ENCODE measurements at places on chromosomes 7 and 10.

DNA sequence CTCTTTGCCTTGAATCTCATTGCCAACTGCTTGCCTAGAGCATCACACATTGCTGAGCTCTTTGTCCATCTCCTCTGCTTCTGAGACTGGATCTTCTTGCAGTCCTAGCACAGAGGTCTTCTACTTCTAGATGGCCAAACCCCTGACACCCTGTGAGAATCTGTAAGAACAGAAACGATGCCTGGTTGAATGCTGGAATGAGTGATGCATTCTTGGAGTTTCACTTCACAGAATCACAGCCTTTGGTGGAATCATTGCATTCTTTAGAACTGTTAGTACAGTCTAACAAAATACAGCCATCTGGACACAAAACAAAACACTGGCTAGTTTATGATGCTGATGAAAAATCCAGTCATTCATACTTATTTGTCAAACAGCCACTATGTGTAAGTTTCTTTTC is 141.7 kb upstream of the ITGB1 start:
- DNase-seq = no peak

- DNase-seq = no peak
Measured at GRCh38 chr7:74306730-74307469, 17.7 kb downstream of the CLIP2 start.

- peak; percentile 84 for DNase-seq
Measured at GRCh38 chr7:2886900-2887299, 42.8 kb upstream of the GNA12 start.

DNA sequence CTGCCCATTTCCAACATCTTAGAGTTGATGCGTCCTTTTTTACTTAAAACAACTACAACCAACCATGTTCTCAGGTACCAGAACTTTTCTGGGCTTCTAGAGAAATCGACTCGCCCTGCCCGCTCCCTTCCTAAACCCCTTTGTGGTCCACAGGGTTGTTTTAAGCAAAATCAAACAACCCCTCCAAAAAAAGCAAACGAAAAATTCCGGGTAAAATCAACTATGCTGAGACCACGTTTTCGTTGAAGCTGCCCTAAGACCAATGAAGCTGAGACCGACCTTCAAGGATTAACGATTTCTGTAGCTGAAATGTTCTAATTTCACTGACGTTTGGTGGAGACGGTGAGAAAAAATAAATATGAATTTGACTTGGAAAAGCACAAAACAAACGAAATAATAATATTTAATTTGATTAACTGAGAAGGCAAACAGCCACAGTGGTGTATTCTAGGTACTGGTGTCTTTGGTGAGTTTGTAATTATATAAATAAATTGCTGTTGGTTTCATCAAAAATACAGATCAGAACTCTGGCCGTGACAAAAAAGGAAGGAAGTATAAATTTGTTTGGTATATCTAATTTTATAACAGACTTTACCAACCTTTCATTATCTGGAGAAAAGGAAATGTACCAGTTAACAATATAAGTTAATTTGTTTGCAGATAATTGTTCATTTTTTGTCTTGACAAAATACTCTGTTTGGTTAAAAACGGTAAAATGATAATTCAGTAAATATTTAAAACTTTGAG is 4.7 kb upstream of the IGF2BP3 start:
- no peak for DNase-seq

DNA sequence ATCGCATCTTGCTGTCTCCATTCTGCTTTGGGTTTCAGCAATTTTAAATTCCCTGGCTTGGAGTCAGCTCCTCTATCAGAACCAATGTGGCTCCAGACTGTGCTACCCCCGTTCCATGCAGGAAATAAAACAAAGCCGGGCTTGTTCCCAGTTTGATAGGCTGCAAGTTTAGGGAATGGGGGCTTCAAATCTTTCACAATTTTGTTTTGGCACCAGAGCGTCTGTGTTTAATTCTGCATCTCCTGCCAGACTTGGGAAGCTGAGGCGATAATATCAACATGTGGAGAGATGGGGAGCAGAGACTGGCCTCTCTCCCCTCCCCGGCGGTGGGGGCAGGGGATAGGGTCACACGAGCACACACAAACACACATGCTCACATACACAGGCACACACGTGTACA is 305.9 kb downstream of the FGFR2 start:
- no peak for DNase-seq

DNA sequence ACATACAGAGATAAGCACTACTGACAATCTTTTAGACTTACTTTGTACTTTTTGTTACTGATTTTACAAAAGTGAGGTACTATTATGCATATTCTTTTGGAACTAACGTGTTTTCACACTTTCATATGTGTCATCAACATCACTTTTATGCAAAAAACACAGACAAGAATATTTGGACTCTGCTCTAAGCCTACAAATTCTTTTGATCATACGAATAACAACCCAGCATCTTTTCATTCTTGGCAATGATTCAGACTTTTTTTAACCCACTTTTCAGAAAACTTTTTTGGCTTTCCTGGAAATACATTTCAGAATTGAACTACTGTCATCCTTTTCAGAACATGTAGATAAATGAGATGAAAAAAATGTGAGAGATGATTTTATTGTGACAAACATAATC is 30.2 kb downstream of the USP6NL start:
- DNase-seq = no peak

- DNase-seq = no peak
Measured at GRCh38 chr7:128442356-128442755, 13.3 kb upstream of the HILPDA start.

GRCh38 chr7:143351574-143351973 is 10.9 kb downstream of the FAM131B start:
- DNase-seq = no peak

GRCh38 chr10:64040781-64041180 is 519.6 kb downstream of the REEP3 start:
- no peak for DNase-seq

- no peak for DNase-seq
Measured at GRCh38 chr10:79346388-79347225, 662 bp upstream of the PPIF start.

- no peak for DNase-seq
Measured at GRCh38 chr10:15860692-15861201, 440 bp upstream of the MINDY3 start.

DNA sequence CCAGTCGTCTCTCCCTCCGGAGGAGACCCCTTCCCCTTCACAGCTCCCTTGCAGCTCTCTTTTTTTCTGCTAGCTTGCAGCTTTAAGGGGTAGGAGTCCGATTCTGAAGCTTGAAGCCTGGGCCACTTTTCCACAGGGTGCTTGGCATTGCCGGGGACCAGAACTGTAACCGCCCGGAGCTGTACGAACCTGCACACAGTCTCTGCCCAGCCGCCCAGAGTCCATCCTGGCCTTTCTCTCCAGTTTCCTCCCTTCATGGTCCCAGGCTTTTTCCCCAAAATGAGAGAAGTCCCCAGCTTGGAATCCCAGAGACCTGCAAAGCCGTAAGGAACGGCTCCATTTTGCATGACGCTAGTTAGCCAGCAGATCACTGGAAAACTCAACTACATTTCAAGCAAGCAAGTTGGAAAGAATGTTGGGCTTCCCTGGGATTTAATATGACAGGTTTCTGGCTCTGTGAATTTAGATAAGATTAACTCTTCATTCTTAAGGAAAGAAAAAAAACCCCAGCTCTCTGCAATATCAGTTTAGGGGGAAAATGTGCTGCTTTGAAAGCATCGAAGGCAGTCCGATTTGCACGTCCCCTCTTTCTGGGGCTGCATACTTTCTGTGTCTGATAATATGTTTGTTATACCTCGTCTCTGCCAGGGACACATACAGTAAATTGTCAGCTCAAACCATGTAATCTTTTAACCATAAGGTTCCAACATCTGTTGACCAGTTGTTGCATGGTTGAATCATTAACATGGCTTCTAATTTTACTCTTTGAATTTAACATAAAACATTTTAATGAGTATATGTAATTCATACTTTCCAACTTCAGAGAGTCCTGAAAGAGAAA is 190.0 kb upstream of the LYZL2 start:
- DNase-seq = no peak

DNA sequence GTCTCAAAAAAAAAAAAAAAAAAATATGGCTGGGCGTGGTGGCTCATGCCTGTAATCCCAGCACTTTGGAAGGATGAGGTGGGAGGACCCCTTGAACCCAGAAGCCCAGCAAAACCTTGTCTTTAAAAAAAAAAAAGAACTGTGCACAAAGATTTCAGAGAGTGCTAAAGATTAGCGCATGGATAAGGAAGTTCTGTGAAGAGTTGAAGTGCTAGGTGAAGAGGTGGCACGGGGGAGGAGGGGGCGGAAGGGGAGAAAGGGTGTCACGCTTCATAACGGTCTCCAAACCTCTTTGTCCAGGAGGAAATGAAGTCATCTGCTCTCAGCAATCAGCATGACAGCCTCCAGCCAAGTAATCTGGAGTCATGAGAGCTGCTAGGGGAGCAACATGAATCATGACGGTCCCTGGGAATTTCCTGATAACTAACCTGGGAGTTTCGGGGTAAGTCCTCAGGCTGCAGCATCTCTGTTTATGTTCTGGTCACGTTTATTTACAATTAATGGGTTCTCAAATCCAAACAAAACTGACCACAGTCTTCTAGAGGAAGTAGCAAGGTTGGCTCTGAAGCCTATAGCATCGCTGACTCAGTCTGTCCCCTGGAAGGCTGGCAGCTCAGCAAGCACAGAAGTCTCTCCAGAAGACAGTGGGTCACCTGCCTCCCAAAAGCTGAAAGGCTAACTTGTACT is 1.9 kb upstream of the PLAU start:
- peak; percentile 43 for DNase-seq

GRCh38 chr10:131002031-131002861 is 309.3 kb downstream of the TCERG1L start:
- no peak for DNase-seq

- DNase-seq = no peak
Measured at GRCh38 chr7:132998763-132999162, 83.1 kb downstream of the CHCHD3 start.

- no peak for DNase-seq
Measured at GRCh38 chr7:27299861-27300260, 57.3 kb downstream of the EVX1 start.

- no peak for DNase-seq
Measured at GRCh38 chr7:32059289-32060011, 10.8 kb downstream of the PDE1C start.

- DNase-seq = no peak
Measured at GRCh38 chr10:68781613-68782574, 45.4 kb upstream of the STOX1 start.

- no peak for DNase-seq
Measured at GRCh38 chr10:72133517-72133916, 45.2 kb upstream of the SPOCK2 start.

DNA sequence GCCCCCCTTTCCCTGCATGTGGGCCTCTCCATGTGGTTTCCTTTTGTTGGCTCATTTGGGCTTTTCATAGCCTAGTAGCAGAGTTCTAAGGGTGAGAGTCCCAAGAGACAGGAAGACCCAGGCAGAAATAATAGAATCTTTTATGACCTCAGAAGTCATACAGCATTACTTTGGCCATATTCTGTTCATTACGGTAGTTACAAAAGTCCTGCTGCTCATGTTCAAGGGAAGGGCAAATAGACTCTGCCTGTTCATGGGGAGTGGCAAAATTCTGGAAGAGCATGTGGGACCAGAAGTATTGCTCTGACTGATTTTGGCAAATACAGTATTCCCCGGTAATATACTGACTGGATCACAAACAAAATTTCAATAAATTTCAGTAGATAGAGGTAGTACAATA is 910.3 kb downstream of the LRMDA start:
- no peak for DNase-seq

DNA sequence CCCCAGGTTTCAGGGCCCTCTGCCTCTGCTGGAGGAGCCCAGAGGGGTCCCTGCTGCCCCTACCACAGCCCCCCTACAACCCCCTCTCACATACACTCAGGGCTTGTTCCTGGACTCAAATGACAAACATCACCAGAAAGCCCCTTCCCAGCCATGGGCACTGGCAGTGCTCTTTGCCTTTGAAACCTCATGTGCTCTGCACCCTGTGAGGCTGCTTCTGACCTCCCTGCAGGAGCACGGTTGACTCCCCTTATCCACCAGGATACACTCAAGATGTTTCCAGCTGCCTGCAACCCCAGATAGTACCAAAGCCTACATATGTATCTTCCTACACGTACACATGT is 3.5 kb upstream of the ADIRF start:
- DNase-seq = no peak

GRCh38 chr10:80927419-80928078 is 389.8 kb downstream of the SH2D4B start:
- DNase-seq = no peak

Data from HEK293T (cell line).